ENCODE measurements at places on chromosomes 4 and X.
A peak's percentile ranks its signal among the peaks of the same experiment; 100 is the strongest.

GRCh38 chrX:67718926-67719325 is 175.1 kb downstream of the AR start:
- no peaks in the 10 kb centered on the region for H3K4me1 ChIP-seq
- H3K27me3 ChIP-seq, result no peaks in the 10 kb centered on the region
- no peak for DNase-seq
- H3K36me3 ChIP-seq, result peaks cover 7% of the 10 kb centered on the region
- H3K27ac ChIP-seq, result no peak overlapping the region
- H3K4me3 ChIP-seq, result no peak overlapping the region

- H3K36me3 ChIP-seq, result no peaks in the 10 kb centered on the region
- H3K4me3 ChIP-seq, result no peak overlapping the region
- peaks cover 29% of the 10 kb centered on the region for H3K4me1 ChIP-seq
- no peaks in the 10 kb centered on the region for H3K27me3 ChIP-seq
Observed at GRCh38 chr4:61468024-61468720, 268.0 kb downstream of the ADGRL3 start.

GRCh38 chr4:10898072-10898471 is 213.5 kb upstream of the CLNK start:
- H3K4me1 ChIP-seq, result no peaks in the 10 kb centered on the region
- no peak overlapping the region for H3K27ac ChIP-seq
- no peak for DNase-seq
- no peak overlapping the region for H3K4me3 ChIP-seq
- H3K36me3 ChIP-seq, result no peaks in the 10 kb centered on the region

GRCh38 chr4:134327274-134328122 is 125.9 kb upstream of the PABPC4L start:
- no peaks in the 10 kb centered on the region for H3K27me3 ChIP-seq
- H3K27ac ChIP-seq, result no peak overlapping the region
- H3K36me3 ChIP-seq, result no peaks in the 10 kb centered on the region
- DNase-seq, result no peak

- no peak overlapping the region for H3K4me3 ChIP-seq
- H3K36me3 ChIP-seq, result peaks cover 10% of the 10 kb centered on the region
- no peaks in the 10 kb centered on the region for H3K27me3 ChIP-seq
- H3K4me1 ChIP-seq, result no peaks in the 10 kb centered on the region
- no peak for DNase-seq
- peak overlapping the region; percentile 70 for H3K27ac ChIP-seq
Observed at GRCh38 chr4:67452100-67452845, 93.0 kb downstream of the CENPC start.

DNA sequence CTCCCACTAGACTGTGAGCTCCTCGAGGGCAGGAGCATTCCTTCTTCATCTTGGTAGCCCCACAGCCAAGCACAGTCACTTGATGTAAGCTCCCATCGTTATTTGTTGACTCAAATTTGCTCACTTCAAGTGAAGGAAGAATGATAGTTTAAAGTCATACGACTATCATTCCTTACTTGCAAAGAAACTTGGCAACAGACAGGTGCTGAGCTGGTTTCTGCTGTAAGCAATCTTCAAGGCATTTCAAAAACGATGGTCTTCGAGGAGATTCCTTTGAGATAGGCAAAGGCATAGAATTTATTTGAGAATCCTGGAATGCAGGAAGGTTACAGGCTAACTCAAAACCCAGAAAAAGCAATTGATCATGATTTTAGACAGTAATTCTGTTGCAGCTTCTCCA is 64.8 kb downstream of the QDPR start:
- no peaks in the 10 kb centered on the region for H3K36me3 ChIP-seq
- no peak overlapping the region for H3K27ac ChIP-seq
- peaks cover 17% of the 10 kb centered on the region for H3K4me1 ChIP-seq
- H3K4me3 ChIP-seq, result no peak overlapping the region
- no peak for DNase-seq
- no peaks in the 10 kb centered on the region for H3K27me3 ChIP-seq

- no peaks in the 10 kb centered on the region for H3K4me1 ChIP-seq
- H3K27me3 ChIP-seq, result peaks cover 8% of the 10 kb centered on the region
- no peaks in the 10 kb centered on the region for H3K36me3 ChIP-seq
Observed at GRCh38 chrX:55489314-55490009, at the start of gene USP51. TSS of gene USP51 (minus strand) at chrX:55489848. CDS start at chrX:55488939, 909 bp downstream.

GRCh38 chr4:10243856-10244255 is 127.3 kb upstream of the WDR1 start:
- H3K4me3 ChIP-seq, result no peak overlapping the region
- peaks cover 12% of the 10 kb centered on the region for H3K27me3 ChIP-seq
- H3K4me1 ChIP-seq, result no peaks in the 10 kb centered on the region
- H3K36me3 ChIP-seq, result no peaks in the 10 kb centered on the region
- DNase-seq, result no peak

DNA sequence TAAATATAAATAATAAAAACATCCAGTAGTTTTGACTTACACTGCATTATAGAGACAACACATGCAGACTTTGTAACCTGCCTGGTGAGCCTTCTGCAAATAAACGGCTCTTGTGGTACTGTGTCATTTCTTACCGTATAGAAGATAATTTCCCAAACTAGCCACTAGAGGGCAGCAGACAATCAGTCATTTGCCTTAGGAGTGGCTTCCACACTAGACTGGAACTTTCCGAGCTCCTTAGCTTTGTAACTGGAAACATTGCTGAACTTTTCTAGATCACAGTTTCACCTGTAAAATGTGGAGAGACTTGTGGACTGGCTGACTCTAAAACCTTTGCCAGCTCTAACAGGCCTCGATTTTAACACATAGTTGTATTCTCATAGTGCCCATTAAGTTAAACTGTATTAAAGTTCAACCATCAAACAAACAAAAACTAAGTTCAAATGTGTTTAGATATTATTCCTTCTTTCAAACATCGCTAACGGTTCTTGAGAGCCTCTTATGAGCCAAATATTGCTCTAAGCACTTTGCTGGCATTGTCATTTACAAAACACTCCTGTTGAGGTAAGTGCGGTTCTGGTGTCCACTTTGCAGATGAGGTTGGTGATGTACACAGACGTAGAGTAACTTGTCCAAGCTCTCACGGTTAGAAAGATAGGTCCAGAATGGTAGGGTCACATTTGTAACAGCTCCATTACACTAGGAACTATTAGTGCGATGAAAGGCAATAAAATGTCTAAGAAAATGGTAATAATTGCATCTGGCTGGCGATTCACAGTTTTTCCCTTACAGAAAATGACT is 345.5 kb downstream of the ANK2 start:
- H3K36me3 ChIP-seq, result no peaks in the 10 kb centered on the region
- H3K27me3 ChIP-seq, result no peaks in the 10 kb centered on the region
- no peak overlapping the region for H3K4me3 ChIP-seq
- peak overlapping the region; percentile 90 for H3K27ac ChIP-seq
- H3K4me1 ChIP-seq, result no peaks in the 10 kb centered on the region

DNA sequence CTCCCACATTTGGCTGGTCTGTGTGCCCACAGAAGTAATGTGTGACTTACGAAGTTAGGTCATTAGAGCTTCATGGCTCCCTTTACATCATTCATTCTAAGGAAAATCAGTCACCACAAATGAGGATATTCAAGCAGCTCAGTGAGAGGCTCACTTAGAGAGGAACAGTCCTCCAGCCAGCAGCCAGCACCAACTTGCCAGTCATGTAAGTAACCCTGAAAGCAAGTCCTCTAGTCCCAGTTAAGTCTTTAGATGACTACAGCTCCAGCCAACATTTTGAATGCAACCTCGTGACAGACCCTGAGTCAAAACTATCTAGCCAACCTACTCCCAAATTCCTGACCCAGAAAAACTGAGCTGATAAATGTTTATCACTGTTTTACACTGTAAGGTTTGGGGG is 71.3 kb downstream of the LRBA start:
- no peaks in the 10 kb centered on the region for H3K36me3 ChIP-seq
- H3K4me3 ChIP-seq, result no peak overlapping the region
- DNase-seq, result no peak
- H3K4me1 ChIP-seq, result peaks cover 13% of the 10 kb centered on the region
- no peak overlapping the region for H3K27ac ChIP-seq

- peaks cover 98% of the 10 kb centered on the region for H3K27me3 ChIP-seq
- H3K27ac ChIP-seq, result no peak overlapping the region
- H3K4me1 ChIP-seq, result no peaks in the 10 kb centered on the region
- peaks cover 6% of the 10 kb centered on the region for H3K36me3 ChIP-seq
Observed at GRCh38 chr4:3655963-3656362, 110.2 kb upstream of the ADRA2C start.

DNA sequence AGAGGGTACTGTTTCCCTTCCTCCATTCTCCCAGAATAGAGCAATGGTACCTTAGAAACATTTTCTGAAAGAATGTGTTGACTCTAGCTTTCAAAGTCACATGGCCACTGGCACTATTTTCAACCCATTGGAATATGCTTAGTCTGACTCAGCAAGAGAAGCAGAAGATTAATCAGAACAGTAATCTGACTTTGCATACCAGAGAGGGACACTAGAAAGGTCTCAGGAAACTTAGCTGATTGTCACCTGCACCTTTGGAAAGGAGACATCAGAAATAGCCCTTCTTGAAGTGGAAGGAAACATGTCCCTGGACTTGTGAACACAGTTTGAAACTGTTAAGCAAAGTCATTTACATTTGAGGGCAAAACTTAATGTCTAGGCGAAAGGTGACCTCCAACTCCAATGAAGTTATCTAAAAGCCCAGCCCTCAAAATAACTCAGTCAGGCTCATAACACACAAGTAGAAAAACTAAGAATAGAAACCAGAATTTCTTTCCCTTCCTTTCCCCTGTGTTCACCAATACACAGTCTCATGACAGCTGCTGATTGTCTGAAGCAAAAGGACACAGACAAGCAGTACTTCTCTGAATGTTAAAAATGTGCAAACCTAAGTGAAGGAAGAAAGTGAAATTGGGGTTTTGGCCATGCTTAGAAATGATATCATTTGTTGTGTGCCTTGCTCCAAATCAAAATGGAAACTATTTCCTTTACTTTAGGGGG is 270.8 kb downstream of the GRIA3 start:
- peaks cover 6% of the 10 kb centered on the region for H3K36me3 ChIP-seq
- H3K27me3 ChIP-seq, result no peaks in the 10 kb centered on the region
- H3K27ac ChIP-seq, result no peak overlapping the region
- no peak for DNase-seq
- H3K4me1 ChIP-seq, result no peaks in the 10 kb centered on the region

GRCh38 chrX:82703551-82703950 is 804.5 kb upstream of the POU3F4 start:
- H3K4me1 ChIP-seq, result no peaks in the 10 kb centered on the region
- H3K4me3 ChIP-seq, result no peak overlapping the region
- H3K36me3 ChIP-seq, result no peaks in the 10 kb centered on the region
- DNase-seq, result no peak
- H3K27me3 ChIP-seq, result no peaks in the 10 kb centered on the region

- no peaks in the 10 kb centered on the region for H3K27me3 ChIP-seq
- H3K4me3 ChIP-seq, result no peak overlapping the region
- no peaks in the 10 kb centered on the region for H3K4me1 ChIP-seq
- DNase-seq, result peak; percentile 71
Observed at GRCh38 chrX:33434256-33435092, 223.1 kb upstream of the DMD start.

DNA sequence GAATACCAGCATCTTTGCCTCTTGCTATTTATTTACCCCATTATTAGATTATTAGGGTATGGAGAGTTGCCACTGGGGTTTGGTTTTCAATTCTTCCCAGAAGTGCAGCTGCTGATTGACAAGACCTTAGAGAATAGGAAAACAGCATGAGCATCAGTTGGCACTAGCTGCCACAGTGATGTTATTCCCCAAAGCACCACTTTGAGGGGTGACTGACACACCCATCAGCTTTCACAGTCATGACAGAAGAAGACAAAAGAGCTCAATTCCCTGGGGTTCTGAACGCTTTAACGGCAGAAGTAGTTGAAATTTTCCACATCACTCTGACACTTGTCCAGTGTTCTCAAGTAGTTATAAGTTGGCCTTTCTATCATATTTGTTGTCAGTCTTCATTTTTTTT is 55.0 kb upstream of the NR3C2 start:
- H3K4me1 ChIP-seq, result no peaks in the 10 kb centered on the region
- no peak for DNase-seq
- no peak overlapping the region for H3K27ac ChIP-seq
- no peak overlapping the region for H3K4me3 ChIP-seq
- H3K36me3 ChIP-seq, result no peaks in the 10 kb centered on the region

GRCh38 chrX:119755981-119756533 is 2.3 kb upstream of the SOWAHD start:
- H3K27me3 ChIP-seq, result no peaks in the 10 kb centered on the region
- no peak overlapping the region for H3K4me3 ChIP-seq
- H3K4me1 ChIP-seq, result no peaks in the 10 kb centered on the region
- no peak overlapping the region for H3K27ac ChIP-seq
- H3K36me3 ChIP-seq, result no peaks in the 10 kb centered on the region

GRCh38 chr4:87243426-87244053 is 23.1 kb upstream of the KLHL8 start:
- H3K4me3 ChIP-seq, result no peak overlapping the region
- no peak overlapping the region for H3K27ac ChIP-seq
- H3K4me1 ChIP-seq, result no peaks in the 10 kb centered on the region
- DNase-seq, result no peak

- H3K36me3 ChIP-seq, result no peaks in the 10 kb centered on the region
- no peak overlapping the region for H3K4me3 ChIP-seq
- no peak overlapping the region for H3K27ac ChIP-seq
- peaks cover 5% of the 10 kb centered on the region for H3K27me3 ChIP-seq
- H3K4me1 ChIP-seq, result peaks cover 7% of the 10 kb centered on the region
- DNase-seq, result no peak
Observed at GRCh38 chrX:19849464-19850080, 37.8 kb downstream of the SH3KBP1 start.

- no peak overlapping the region for H3K4me3 ChIP-seq
- peaks cover 12% of the 10 kb centered on the region for H3K36me3 ChIP-seq
- no peaks in the 10 kb centered on the region for H3K27me3 ChIP-seq
- H3K4me1 ChIP-seq, result peaks cover 10% of the 10 kb centered on the region
- DNase-seq, result no peak
- no peak overlapping the region for H3K27ac ChIP-seq
Observed at GRCh38 chr4:79982601-79983322, 90.3 kb downstream of the ANTXR2 start.

DNA sequence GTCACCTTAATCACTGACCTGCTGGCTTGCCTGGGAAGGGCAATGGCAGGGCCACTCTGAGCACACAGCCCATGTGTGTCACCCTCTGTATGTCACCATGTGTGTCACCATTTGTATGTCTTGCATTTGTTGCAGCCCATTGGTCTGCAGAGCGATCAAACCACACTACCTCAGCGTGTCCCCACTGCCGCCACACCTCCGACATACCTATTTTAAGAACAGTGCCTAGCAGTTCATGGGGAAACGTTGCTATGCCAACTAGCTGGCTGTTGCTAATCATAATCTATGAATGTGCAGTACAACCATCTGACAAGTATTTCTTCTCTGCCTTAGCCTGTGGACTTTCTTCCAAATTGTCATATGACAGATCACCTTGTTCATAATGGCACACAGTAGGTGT is 8.0 kb upstream of the CRMP1 start:
- no peaks in the 10 kb centered on the region for H3K4me1 ChIP-seq
- no peaks in the 10 kb centered on the region for H3K27me3 ChIP-seq
- peaks cover 6% of the 10 kb centered on the region for H3K36me3 ChIP-seq
- no peak for DNase-seq
- H3K27ac ChIP-seq, result no peak overlapping the region

- no peak for DNase-seq
- no peak overlapping the region for H3K4me3 ChIP-seq
- peaks cover 6% of the 10 kb centered on the region for H3K4me1 ChIP-seq
- no peaks in the 10 kb centered on the region for H3K36me3 ChIP-seq
- H3K27ac ChIP-seq, result no peak overlapping the region
Observed at GRCh38 chr4:37001688-37002436, 242.7 kb upstream of the NWD2 start.

All from MCF 10A (cell line).